ENCODE measurements at places on chromosomes 3 and 15.

- DNase-seq: no peak
These were observed 1.1 kb downstream of the KIF15 start for GRCh38 chr3:44762690-44763089.

DNA sequence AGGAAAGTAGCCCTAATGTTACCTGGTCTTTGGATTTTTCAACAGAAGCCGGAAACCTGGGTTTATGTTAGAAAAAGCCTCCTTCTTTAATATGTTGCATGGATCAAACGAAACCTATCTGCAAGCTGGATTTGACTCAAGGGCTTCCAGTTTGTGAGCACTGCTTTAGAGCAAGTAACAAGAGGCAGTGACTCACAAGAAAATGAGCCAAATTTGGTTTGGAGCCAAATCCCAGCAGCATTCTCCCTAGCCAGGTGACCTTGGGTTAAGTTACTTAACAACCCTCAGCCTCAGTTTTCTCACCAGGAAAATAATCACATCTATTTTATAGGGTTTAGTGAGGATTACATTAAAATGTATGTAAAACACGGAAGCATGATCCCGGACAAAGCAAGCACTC lies 215.2 kb upstream of the PRICKLE2 start:
- no peak for DNase-seq

- peak; percentile 36 for DNase-seq
These were observed 124.4 kb upstream of the FOXB1 start for GRCh38 chr15:59879506-59880265.

DNA sequence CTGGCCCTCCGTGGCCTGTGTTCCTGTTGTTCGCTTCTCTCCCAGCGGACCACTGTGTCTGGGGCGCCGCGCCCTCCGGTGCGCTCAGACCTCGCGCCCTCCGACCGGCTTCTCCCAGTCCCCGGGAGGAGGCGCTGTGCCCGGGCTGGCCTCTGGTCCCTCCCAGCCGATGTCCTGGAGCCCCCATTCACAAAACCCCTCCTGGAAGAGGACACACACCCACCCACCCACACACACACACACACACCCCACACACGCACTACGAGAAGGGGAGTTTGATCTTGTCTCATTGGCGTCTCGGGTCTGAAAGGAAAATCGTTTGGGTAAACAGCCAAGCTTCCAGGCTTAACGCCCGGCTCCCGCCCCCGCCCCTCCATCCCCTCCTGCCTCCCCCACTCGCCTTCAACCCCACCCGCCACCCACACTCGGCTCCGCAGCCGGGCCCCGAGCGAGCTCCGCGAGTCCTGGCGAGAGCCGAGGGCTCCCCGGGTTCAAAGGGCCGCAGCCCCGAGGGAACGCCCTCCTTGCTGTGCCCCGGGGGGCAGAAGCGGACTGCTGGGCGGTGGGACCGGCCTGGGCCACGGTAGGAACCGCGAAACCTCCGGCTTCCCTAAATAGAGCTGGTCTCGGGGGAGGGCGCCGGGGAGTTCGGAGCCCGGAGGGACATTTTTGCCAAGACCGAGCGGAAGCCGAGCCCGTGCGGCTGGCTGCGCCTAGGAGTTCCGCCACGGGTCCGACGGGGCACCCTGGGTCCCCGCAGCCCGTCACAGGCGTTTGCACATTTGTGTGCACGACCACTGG lies 23.6 kb downstream of the NR2F2 start:
- DNase-seq: no peak

- no peak for DNase-seq
These were observed 33.3 kb downstream of the FAH start for GRCh38 chr15:80186066-80186465.

Data from AG04449 (cell line).